Activated naive CD8-positive, alpha-beta T cell treated with anti-CD3 and anti-CD28 coated beads, Interleukin-2, amount 10 ng/mL, durations not matched to agents 7 days and 5 days (primary cell): ENCODE measurements at places on chromosomes 13 and 19. TPM values are rescaled to one million over a fixed set of nuclear protein-coding genes. Genes with fewer than 3 reads are reported as not detected.

Gene CACNG7
- not detected for total RNA-seq

Gene KCNJ14
- total RNA-seq: 1.4 TPM

Gene PRSS57
- total RNA-seq: not detected

Gene AP1M2
- not detected for total RNA-seq

Gene KLC3
- not detected for total RNA-seq

Gene SULT2A1
- total RNA-seq: not detected

Gene IL11
- 0.53 TPM for total RNA-seq

Gene FRY
- total RNA-seq: 3.2 TPM

Gene CYP2A6
- total RNA-seq: 0.28 TPM

Gene TDRD12
- 0.26 TPM for total RNA-seq

Gene TEX101
- not detected for total RNA-seq

Gene F10
- total RNA-seq: not detected

Gene ICAM4
- total RNA-seq: 1.7 TPM

Gene DCAF15
- total RNA-seq: 105 TPM

Gene RASL11A
- total RNA-seq: 0.20 TPM

Gene BEST2
- total RNA-seq: not detected

Gene ZNF540
- total RNA-seq: 8.2 TPM

Gene FBL
- total RNA-seq: 344 TPM

Gene USHBP1
- total RNA-seq: not detected

Gene HAUS5
- total RNA-seq: 50.5 TPM

Gene KIR3DL1
- not detected for total RNA-seq
